ENCODE measurements at places on chromosomes 12 and 14. TPM values are rescaled to one million over a fixed set of nuclear protein-coding genes. Genes with fewer than 3 reads are reported as not detected.
A peak's percentile ranks its signal among the peaks of the same experiment; 100 is the strongest.

The WASHC4 gene
- total RNA-seq = 63.6 TPM

GRCh38 chr12:50763639-50764285, at the start of gene ATF1:
ATF1 (plus strand) TSS chr12:50764101; CDS start chr12:50780146, 16,045 bp downstream.
- DNase-seq = peak; percentile 89
- H3K4me1 ChIP-seq = peaks cover 43% of the 10 kb centered on the region
- H3K27me3 ChIP-seq = no peaks in the 10 kb centered on the region
- no peaks in the 10 kb centered on the region for H3K36me3 ChIP-seq
- H3K27ac ChIP-seq = peak within 1 kb of the TSS; percentile 98
- peak within 1 kb of the TSS; percentile 99 for H3K4me3 ChIP-seq

GRCh38 chr14:47392326-47392725, 283.1 kb downstream of the MDGA2 start:
- H3K36me3 ChIP-seq = no peaks in the 10 kb centered on the region
- no peaks in the 10 kb centered on the region for H3K4me1 ChIP-seq
- no peak for DNase-seq
- no peak overlapping the region for H3K4me3 ChIP-seq
- no peak overlapping the region for H3K27ac ChIP-seq
- H3K27me3 ChIP-seq = no peaks in the 10 kb centered on the region

DNA sequence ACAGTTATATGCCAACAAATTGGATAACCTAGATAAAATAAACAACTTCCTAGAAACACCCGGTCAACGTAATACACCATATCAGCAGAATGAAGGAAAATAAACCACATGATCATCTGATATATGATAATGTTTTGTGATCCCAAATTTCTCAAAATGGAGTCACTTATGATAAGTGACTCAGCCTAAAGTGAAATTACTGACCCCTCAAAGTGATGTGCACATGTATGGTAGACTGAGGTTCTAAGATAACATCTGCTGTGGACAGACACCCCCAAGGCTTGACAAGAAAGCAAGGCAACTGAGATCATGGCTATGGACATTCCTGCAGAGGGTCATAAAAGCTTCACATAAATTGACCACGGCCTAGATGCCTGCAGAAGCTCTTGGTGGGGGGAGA, 105.1 kb upstream of the DCN start:
- no peaks in the 10 kb centered on the region for H3K27me3 ChIP-seq
- H3K4me1 ChIP-seq = no peaks in the 10 kb centered on the region
- no peak for DNase-seq
- H3K27ac ChIP-seq = no peak overlapping the region
- no peak overlapping the region for H3K4me3 ChIP-seq

DNA sequence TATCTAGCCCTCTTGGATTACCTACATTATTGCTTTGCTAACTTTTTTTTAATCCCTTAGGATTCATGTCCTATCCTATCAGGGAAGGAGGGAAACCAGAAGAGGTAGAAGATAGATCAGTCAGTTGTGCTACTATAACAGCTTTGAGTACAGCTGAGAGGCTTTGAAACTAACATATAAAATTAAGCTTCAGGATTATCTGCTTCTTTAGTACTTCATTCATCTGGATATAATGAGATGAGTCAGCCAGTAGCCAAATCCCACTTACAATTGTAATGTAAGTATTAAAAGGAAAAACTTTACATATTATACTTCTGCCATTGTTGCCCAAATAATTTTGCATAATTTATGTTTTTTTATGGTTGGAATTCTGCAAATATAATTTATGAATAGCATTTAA, 33.4 kb upstream of the ANO6 start:
- no peaks in the 10 kb centered on the region for H3K36me3 ChIP-seq
- H3K4me1 ChIP-seq = no peaks in the 10 kb centered on the region
- no peak overlapping the region for H3K27ac ChIP-seq
- no peaks in the 10 kb centered on the region for H3K27me3 ChIP-seq
- no peak overlapping the region for H3K4me3 ChIP-seq
- DNase-seq = no peak

GRCh38 chr12:117331691-117332090, 29.7 kb downstream of the NOS1 start:
- H3K4me3 ChIP-seq = no peak overlapping the region
- no peaks in the 10 kb centered on the region for H3K27me3 ChIP-seq
- no peaks in the 10 kb centered on the region for H3K36me3 ChIP-seq
- no peak for DNase-seq
- H3K27ac ChIP-seq = no peak overlapping the region

The WNT1 gene
- not detected for total RNA-seq

DNA sequence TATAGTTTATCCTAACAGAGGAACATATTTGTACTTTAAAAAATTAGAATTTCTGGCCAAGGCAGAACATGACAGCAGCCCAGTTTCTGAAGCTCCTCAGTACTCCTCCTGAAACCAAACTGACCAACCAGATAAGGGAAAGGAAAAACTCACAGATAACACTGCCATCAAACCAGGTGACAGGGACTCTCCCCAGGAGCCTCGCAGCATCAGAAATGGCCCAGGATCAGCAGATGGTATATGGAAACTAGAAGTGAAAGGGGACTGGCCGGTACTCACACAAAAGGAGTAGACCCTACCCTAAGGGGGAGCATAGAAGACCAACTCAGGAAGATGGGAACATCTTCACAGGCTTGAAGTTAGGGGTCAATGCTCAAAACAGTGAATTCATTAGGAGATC, 22.0 kb downstream of the GALC start:
- no peak for DNase-seq
- no peaks in the 10 kb centered on the region for H3K27me3 ChIP-seq
- no peaks in the 10 kb centered on the region for H3K36me3 ChIP-seq

DNA sequence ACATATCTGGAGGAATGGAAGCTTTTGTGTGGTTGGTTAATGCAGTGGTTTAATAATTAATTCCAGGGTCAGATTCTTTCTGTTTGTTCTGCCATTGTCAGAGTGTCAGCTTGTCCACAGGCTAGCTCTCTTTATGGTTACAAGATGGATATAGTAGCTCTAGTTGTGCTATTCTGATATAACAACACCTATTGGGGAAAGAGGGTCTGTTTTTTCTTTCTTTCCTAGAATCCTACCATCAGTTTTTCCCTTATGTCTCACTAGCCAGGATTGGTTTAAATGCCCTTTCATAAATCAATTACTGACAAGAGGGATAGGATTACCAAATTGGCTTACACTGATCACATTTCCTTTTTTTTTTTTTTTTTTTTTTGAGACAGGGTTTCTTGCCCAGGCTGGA, 27.8 kb downstream of the CNOT2 start:
- H3K36me3 ChIP-seq = no peaks in the 10 kb centered on the region
- no peaks in the 10 kb centered on the region for H3K27me3 ChIP-seq
- peaks cover 48% of the 10 kb centered on the region for H3K4me1 ChIP-seq
- no peak overlapping the region for H3K4me3 ChIP-seq

DNA sequence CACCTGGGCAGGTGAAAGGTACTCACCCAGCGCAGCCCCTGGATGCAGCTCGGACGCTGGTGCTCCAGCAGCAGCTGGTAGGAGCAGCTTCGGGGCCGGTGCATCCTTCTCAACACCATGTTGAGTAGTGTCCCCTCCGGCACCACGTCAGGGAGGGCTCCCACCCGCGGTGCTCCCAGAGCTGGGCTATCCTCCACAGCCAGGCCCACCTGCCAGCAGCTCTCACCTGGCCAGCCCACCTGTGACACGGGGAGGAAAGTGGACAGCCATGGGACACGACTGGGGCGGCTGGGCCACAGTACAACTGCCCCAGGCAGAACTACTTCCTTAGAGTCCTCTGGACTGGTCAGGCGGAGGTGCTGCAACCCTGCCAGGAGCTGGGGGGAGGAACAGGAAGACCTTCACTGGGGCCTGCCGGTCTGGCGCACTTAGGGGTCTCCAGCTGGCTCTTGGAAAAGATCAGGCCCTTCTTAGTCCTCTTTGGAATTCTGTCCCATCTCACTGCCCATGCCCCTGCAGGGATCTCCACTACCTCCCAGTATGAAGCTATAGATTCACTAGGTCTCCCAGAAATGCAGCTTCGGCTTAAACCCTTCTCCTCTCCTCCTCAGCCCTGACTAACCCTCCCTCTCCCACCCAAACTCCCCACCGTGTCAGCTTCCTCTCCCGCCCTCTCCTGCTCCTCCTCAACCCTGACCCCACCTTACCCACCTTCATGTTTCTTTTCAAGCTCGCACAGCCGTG, 668 bp downstream of the RAPGEF3 start:
- no peaks in the 10 kb centered on the region for H3K36me3 ChIP-seq
- peak overlapping the region; percentile 33 for H3K4me3 ChIP-seq
- no peaks in the 10 kb centered on the region for H3K27me3 ChIP-seq
- DNase-seq = no peak
- peaks cover 50% of the 10 kb centered on the region for H3K4me1 ChIP-seq

- no peaks in the 10 kb centered on the region for H3K27me3 ChIP-seq
- no peak overlapping the region for H3K27ac ChIP-seq
- DNase-seq = no peak
- no peak overlapping the region for H3K4me3 ChIP-seq
- no peaks in the 10 kb centered on the region for H3K36me3 ChIP-seq
Measured at GRCh38 chr12:86091681-86092080, 164.5 kb downstream of the MGAT4C start.

GRCh38 chr14:89498878-89499277, 81.8 kb upstream of the FOXN3 start:
- no peak for DNase-seq
- H3K27ac ChIP-seq = no peak overlapping the region
- no peaks in the 10 kb centered on the region for H3K27me3 ChIP-seq
- H3K36me3 ChIP-seq = no peaks in the 10 kb centered on the region
- no peaks in the 10 kb centered on the region for H3K4me1 ChIP-seq
- H3K4me3 ChIP-seq = no peak overlapping the region

The AKAP6 gene
- 2.0 TPM for total RNA-seq

The PZP gene
- not detected for total RNA-seq

GRCh38 chr14:55777877-55778276, 197.9 kb downstream of the KTN1 start:
- peaks cover 7% of the 10 kb centered on the region for H3K4me1 ChIP-seq
- H3K4me3 ChIP-seq = no peak overlapping the region
- no peak overlapping the region for H3K27ac ChIP-seq
- no peak for DNase-seq
- H3K27me3 ChIP-seq = no peaks in the 10 kb centered on the region
- no peaks in the 10 kb centered on the region for H3K36me3 ChIP-seq

GRCh38 chr12:104958805-104959334, 780 bp upstream of the SLC41A2 start:
- peak overlapping the region; percentile 53 for H3K4me3 ChIP-seq
- DNase-seq = peak; percentile 40
- H3K27ac ChIP-seq = peak overlapping the region; percentile 84

Measured in body of pancreas (tissue), 4 donors.